ENCODE measurements at places on chromosomes 7 and 10. TPM values are rescaled to one million over a fixed set of nuclear protein-coding genes. Genes with fewer than 3 reads are reported as not detected.
A peak's percentile ranks its signal among the peaks of the same experiment; 100 is the strongest.

- H3K4me3 ChIP-seq: no peak overlapping the region
- peak overlapping the region; percentile 77 for H3K27ac ChIP-seq
- no peaks in the 10 kb centered on the region for H3K27me3 ChIP-seq
- H3K4me1 ChIP-seq: peaks cover 53% of the 10 kb centered on the region
- peaks cover 9% of the 10 kb centered on the region for H3K36me3 ChIP-seq
Measured at GRCh38 chr7:139772115-139772514, 5.7 kb downstream of the HIPK2 start.

The LDB3 gene
- polyA plus RNA-seq: not detected

The ASZ1 gene
- polyA plus RNA-seq: not detected

The KIF11 gene
- 1.5 TPM for polyA plus RNA-seq

- H3K4me3 ChIP-seq: no peak overlapping the region
- H3K27me3 ChIP-seq: no peaks in the 10 kb centered on the region
- no peaks in the 10 kb centered on the region for H3K36me3 ChIP-seq
- no peak for DNase-seq
- H3K27ac ChIP-seq: no peak overlapping the region
- peaks cover 35% of the 10 kb centered on the region for H3K4me1 ChIP-seq
Measured at GRCh38 chr7:41910940-41911600, 208.2 kb upstream of the INHBA start.

GRCh38 chr7:82348251-82348650 lies 95.3 kb downstream of the CACNA2D1 start:
- H3K27ac ChIP-seq: no peak overlapping the region
- H3K4me1 ChIP-seq: no peaks in the 10 kb centered on the region
- H3K27me3 ChIP-seq: no peaks in the 10 kb centered on the region
- H3K4me3 ChIP-seq: no peak overlapping the region
- DNase-seq: no peak
- no peaks in the 10 kb centered on the region for H3K36me3 ChIP-seq

The NUTM2D gene
- polyA plus RNA-seq: 3.9 TPM

DNA sequence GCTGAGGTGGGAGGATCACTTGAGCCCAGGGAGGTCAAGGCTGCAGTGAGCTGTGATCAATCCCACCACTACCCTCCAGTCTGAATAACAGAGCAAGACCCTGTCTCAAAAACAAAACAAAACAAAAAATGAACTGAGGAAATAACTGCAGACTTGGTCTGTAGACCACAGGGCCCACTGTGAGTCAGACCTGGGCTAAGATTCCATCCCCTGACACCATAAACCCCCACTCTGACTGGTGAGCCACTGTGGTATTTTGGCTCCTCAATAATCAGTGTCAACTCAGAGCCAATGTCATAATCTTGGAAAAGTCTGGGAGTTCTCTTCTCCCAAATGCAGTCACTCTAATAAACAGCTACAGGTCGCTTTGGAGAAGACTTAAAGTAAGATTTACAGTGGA lies 24.0 kb upstream of the ERCC6 start:
- H3K4me3 ChIP-seq: no peak overlapping the region
- H3K27me3 ChIP-seq: no peaks in the 10 kb centered on the region
- H3K36me3 ChIP-seq: no peaks in the 10 kb centered on the region
- DNase-seq: no peak

- peaks cover 12% of the 10 kb centered on the region for H3K27me3 ChIP-seq
- no peak for DNase-seq
- no peak overlapping the region for H3K4me3 ChIP-seq
- H3K4me1 ChIP-seq: no peaks in the 10 kb centered on the region
- no peaks in the 10 kb centered on the region for H3K36me3 ChIP-seq
Measured at GRCh38 chr7:62361-63116, 129.8 kb upstream of the FAM20C start.

GRCh38 chr10:118501171-118501570 lies 94.3 kb downstream of the PRLHR start:
- peak; percentile 82 for DNase-seq
- H3K36me3 ChIP-seq: no peaks in the 10 kb centered on the region
- H3K4me3 ChIP-seq: peak overlapping the region; percentile 17
- no peaks in the 10 kb centered on the region for H3K27me3 ChIP-seq
- H3K4me1 ChIP-seq: peaks cover 49% of the 10 kb centered on the region
- peak overlapping the region; percentile 97 for H3K27ac ChIP-seq

DNA sequence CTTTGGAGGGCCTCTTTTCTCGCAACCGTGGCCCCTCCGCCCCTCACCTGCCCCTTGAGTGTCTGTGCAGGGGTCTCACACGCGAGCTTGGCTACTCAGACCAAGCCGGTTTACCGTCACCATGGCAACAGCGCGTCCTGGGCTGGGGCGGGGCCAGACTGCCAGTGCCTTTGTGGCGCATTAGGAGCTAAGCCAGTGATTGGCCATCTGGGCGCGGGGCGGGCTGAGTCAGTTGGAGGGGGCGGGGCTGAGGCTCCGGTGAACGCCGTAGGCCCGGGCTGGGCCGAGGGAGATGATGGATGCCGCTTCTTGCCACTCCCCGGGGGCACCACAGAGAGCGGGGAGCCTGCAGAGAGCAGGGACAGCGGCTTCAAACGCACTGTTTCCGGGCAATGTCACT lies 48.7 kb upstream of the FXYD4 start:
- peak; percentile 26 for DNase-seq
- no peaks in the 10 kb centered on the region for H3K4me1 ChIP-seq
- H3K27me3 ChIP-seq: peaks cover 6% of the 10 kb centered on the region
- peak overlapping the region; percentile 34 for H3K4me3 ChIP-seq
- H3K27ac ChIP-seq: no peak overlapping the region
- H3K36me3 ChIP-seq: no peaks in the 10 kb centered on the region

GRCh38 chr10:5043716-5044115 lies 40.1 kb upstream of the AKR1C2 start:
- peaks cover 18% of the 10 kb centered on the region for H3K4me1 ChIP-seq
- H3K4me3 ChIP-seq: no peak overlapping the region
- no peaks in the 10 kb centered on the region for H3K27me3 ChIP-seq
- no peaks in the 10 kb centered on the region for H3K36me3 ChIP-seq
- no peak for DNase-seq

The PNLIPRP2 gene
- not detected for polyA plus RNA-seq

GRCh38 chr7:135932131-135932530 lies 45.0 kb downstream of the MTPN start:
- peaks cover 3% of the 10 kb centered on the region for H3K36me3 ChIP-seq
- no peak for DNase-seq
- no peak overlapping the region for H3K27ac ChIP-seq
- no peaks in the 10 kb centered on the region for H3K27me3 ChIP-seq
- H3K4me1 ChIP-seq: no peaks in the 10 kb centered on the region

The SYT15B gene
- polyA plus RNA-seq: not detected

DNA sequence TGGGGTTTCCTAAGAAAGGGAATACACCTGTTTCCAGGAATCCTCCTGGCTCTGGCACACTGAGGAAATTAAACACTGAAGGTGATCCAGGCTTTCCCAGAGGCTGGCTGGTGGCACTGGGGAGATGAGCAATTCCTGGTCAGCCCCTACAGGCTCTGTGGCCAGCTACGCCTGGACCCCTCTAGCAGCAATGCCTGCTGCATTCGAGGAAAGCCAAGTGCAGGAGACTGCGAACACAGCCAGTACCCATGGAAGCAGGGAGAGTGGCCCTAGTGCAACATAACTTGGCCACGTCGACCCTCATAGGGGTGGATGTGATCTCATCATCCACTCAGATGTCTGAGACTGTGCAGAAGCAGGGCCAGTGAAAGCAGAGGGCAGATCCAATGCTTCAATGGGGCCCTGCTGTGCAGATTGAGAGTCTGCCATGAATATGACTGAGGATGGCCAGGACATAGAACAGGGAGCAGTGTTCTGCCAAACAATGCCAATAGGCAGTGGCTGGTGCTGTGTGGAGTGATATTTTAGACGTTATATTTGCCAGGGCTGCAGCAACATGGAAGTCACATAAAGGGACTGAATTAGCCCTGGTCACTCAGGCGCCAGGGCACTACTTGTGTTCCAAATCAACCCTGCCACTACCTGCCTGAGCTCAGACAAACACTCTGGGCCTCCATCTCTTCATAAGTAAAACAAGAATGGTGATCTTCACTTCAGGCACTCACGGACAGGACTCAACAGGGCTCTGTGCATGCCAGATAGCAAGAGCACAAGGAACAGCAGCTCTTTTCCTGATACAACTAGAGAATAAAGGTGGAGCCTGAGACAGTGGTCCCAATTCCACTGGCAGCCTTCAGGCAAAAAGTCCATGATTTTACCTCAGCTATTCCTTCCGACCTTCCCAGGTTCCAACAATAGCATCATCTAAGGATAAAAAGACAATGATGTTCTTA lies 2.4 kb downstream of the ZNF488 start:
- no peaks in the 10 kb centered on the region for H3K36me3 ChIP-seq
- H3K4me3 ChIP-seq: no peak overlapping the region
- peaks cover 10% of the 10 kb centered on the region for H3K4me1 ChIP-seq
- peaks cover 4% of the 10 kb centered on the region for H3K27me3 ChIP-seq
- H3K27ac ChIP-seq: no peak overlapping the region

DNA sequence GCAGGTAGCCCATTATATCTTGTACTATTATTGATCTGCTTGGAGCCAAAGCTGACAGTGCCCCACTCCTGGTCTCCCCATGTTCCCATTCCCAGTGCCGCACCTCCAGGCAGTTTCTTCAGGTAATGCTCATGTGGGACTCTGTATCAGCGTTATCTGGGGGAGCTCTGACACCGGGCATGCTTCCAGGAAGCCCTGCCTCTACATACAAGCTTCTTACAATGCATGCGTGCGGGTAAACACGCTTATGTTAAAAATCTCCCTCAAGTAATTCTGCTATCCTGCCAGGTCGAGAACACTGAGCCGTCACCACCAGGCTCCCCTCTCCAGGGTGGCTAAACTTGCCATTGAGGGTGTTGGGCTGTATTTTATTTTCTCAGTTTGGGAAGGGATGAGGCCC lies 61.6 kb upstream of the LBX1 start:
- peaks cover 79% of the 10 kb centered on the region for H3K27me3 ChIP-seq
- no peak overlapping the region for H3K27ac ChIP-seq
- DNase-seq: no peak
- H3K36me3 ChIP-seq: no peaks in the 10 kb centered on the region
- no peaks in the 10 kb centered on the region for H3K4me1 ChIP-seq

DNA sequence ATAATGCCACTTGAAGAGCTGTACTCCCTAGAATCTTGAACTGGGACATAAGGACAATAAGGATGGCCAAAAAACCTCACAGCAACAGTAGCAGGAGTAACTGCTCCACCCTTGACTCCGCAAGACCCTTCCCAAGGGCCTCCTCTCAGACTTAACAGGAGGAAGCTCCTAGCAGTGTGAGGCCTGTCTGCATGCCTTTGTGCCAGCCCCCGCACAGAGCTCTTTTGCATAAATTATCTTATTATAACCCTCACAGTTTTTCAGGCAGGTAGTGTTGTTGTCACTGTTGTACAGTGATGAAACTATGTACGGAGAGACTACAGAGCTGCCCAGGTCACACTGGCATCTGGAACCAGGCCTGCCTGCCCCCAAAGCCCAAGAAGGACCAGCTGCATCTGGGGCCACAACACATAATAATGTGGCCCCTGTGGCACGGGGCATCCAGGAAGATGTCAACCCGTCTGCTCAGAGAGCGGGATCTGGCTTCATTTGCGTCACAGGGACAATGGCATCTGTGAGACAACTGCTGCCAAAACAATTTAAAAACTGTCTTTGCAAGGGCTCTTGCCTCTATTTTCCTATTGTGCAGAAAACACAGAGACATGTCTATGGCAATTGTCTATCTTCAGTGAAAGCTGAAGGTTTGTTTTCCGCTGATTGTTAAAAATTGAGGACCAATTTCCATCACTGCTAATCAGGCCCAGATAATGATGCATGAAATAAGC lies 249.3 kb upstream of the GRB10 start:
- no peaks in the 10 kb centered on the region for H3K27me3 ChIP-seq
- no peak for DNase-seq
- no peaks in the 10 kb centered on the region for H3K4me1 ChIP-seq

The NPFFR1 gene
- not detected for polyA plus RNA-seq

GRCh38 chr10:70145166-70145665 lies 1.3 kb downstream of the TYSND1 start:
- no peaks in the 10 kb centered on the region for H3K36me3 ChIP-seq
- peaks cover 18% of the 10 kb centered on the region for H3K4me1 ChIP-seq
- peak overlapping the region; percentile 58 for H3K4me3 ChIP-seq
- H3K27me3 ChIP-seq: no peaks in the 10 kb centered on the region
- peak overlapping the region; percentile 84 for H3K27ac ChIP-seq

The ASAH2 gene
- 1.7 TPM for polyA plus RNA-seq

DNA sequence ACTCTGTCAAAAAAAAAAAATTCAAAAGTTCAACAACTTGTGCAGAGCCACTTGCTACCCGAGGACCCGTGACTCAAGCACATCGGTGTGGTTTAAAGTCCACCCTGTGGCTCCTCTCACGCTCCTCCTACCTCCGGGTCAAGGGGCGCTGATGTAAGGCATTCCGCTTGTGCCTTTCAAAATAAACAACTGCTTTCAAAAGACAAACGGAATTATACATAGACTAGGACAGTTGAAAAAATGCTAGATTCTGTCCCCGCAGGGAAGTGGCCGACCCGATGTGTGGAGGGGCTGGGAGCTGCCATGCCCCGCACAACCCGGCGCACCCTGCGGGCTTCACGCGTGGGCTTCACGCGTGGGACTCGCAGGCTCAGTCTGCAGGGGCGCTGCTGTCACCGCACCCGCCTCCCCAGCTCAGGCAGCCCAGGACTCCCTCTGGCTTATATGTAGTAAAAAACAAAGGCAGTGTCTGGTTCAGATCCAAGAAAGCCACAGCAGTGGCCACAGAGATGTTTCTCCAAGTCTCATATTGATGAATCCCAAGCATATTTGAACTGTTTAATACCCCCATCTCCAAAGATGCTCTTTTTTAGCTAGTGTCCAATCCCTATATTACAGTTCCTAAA lies 239.7 kb upstream of the INHBA start:
- no peak overlapping the region for H3K27ac ChIP-seq
- no peak overlapping the region for H3K4me3 ChIP-seq
- H3K36me3 ChIP-seq: no peaks in the 10 kb centered on the region

GRCh38 chr7:24800667-24801066 lies 43.4 kb upstream of the GSDME start:
- no peak overlapping the region for H3K27ac ChIP-seq

- H3K27ac ChIP-seq: no peak overlapping the region
- no peak overlapping the region for H3K4me3 ChIP-seq
- no peak for DNase-seq
- no peaks in the 10 kb centered on the region for H3K36me3 ChIP-seq
- no peaks in the 10 kb centered on the region for H3K27me3 ChIP-seq
Measured at GRCh38 chr7:91910171-91910570, 29.7 kb upstream of the MTERF1 start.

The GIMAP7 gene
- polyA plus RNA-seq: not detected
